Left hindlimb (tissue), 1 donor: ENCODE measurements at places on chromosomes 7 and 10.
A peak's percentile ranks its signal among the peaks of the same experiment; 100 is the strongest.

DNA sequence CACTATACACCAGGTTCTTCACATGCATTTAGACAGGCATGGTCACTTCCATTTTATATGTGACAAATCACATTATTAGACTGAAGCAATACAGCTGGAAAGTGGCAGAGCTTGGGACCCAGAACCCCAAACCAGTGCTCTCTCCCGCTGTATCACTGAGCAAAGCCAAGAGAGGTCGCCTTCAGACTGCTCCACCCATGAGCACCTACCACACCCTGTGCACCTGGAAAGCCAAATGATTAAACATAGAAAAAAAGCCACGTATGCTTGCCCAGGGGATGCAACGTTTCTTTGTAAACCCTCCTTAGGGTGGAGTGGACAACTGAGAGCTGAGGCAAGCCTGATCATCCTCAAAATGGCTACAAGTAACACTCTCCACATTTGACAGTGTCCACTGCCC is 72.5 kb downstream of the CCDC6 start:
- DNase-seq: no peak

- no peak for DNase-seq
Measured at GRCh38 chr10:130630135-130630534, 493.9 kb downstream of the GLRX3 start.

DNA sequence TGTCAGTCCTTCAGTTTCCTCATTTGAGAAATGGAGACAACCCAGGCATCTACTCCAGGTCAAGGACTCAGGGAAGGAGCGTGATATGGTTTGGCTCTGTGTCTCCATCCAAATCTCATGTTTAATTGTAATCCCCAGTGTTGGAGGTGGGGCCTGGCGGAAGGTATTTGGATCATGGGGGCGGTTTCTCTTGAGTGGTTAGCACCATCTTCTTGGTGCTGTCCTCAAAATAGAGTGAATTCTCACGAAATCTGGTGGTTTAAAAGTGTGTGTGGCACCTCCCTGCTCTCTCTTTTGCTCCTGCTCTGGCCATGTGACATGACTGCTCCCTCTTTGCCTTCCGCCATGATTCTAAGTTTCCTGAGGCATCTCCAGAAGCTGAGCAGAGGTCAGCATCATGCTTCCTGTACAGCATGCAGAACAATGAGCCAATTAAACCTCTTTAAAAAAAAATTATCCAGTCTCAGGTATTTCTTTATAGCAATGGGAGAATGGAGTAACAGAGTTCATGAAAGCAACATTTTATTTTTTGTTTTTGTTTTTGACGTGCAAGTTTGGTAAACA is 30.0 kb downstream of the ARHGAP22 start:
- DNase-seq: no peak

- DNase-seq: peak; percentile 65
Measured at GRCh38 chr10:35379226-35380137, 43.2 kb downstream of the CCNY start.

DNA sequence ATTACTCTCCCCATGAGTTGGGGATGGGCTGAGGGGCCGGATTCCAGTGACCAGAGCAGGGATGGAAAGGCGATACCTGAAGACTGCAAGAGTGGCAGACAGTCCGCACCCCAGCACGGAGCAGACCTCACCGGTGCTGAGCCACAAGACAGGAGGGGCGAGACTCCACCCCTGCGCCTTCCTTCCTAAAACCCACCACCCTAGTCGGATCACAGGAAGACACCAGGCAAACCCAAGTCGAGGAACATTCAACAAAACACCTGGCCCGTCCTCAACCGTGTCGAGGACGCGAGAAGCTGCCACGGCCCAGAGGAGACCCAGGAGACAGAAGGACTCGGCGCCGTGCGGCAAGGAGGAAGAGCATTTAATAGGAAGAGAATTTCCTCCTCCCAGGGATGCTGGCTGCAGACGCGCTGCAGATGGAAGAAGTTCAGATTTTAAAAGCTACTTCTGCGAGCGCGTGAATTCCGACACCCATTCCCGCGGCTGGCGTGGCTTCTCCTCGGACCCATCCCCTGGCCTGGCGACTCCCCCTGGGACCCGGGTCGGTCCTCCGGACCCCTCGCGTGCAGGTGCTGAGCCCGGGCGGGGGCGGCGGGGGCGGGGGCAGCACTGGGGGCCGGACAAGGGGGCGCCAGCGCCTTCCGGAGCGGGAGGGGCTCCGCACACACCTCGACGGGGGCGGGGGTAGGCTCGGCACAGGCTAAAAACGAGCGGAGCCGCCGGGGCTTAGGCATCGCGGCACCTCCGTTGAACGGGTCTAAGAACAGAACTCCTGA is 563 bp upstream of the UTF1 start:
- DNase-seq: no peak

GRCh38 chr7:106862317-106863089 is 2.6 kb upstream of the PIK3CG start:
- DNase-seq: no peak

DNA sequence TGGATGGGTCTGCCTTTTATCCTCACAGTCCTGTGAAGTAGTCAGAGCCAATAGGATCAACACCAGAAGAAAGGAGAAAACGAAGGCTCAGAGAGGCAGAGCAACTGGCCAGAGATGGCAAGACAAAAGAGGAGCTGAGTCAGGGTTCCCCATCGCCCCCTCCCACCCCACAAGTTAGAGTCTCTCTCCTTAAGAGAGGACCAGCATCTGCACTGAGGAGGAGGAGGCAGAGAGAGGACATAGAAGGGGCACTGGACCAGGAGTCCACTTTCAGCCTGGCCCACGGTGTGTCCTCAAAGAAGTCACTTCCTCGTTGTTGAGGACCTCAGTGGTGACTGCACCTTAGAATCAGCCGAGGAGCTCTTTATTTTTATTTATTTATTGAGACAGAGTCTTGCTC is 11.6 kb downstream of the SPOCK2 start:
- no peak for DNase-seq

DNA sequence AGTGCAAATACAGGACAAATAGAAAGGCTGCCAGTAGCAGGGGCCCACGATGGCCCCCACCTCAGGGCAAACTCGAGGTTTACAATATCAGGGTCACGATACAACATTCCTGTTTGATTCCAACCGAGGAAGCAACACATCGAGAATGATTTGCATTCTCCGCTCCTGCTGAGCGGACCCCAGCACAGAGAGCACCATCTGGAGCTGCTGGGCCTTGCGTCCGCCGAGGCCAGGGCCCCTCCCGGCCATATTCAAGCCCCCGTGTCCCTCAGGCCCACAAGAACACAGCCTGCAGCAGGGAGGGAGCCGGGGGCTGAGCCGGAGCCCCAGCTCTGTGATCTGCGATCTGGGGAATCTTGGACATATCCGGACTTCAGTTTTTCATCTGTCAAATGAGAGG is 84.3 kb downstream of the PRKAG2 start:
- DNase-seq: no peak

- peak; percentile 47 for DNase-seq
Measured at GRCh38 chr10:55410415-55410885, 609.4 kb upstream of the PCDH15 start.

GRCh38 chr7:27101957-27102580 is 414 bp downstream of the HOXA2 start:
- peak; percentile 41 for DNase-seq

- no peak for DNase-seq
Measured at GRCh38 chr7:833601-834258, 1.5 kb downstream of the SUN1 start.

DNA sequence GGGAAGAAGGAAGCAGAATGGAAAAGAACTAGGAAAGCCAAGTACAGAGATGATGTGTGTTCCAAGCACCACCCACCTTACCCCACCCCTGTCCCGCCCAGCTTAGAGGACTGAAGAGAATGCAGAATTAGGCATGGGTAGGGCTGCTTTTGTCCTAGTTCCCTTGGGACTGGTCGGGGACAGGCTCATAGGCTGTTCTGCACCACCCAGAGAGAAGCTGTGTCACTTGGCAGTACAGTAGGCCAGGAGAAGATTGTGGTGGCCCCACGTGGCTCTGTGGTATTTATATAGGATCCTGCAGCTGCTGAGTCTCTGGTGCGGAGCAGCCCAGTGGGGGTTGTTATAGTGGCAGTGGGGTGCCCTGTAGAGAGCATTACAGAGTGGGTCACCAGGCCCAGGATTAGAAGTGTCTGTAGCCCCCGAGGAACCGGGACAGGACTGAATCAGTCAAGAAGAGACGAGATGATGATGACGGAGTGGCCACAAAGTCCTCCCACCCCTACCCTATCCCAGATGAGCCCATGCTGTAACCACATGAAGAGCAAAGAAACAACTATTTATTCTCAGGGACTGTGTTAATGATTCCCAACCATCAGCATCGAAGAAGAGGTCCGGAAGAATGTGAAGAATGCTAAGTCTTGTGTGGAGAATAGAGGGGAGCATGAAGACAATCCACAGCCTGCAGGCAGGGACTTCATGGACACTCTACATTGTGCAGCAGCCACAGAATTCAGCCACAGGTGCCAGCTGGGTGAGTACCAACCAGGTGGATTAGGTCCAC is 88.9 kb downstream of the C1GALT1 start:
- no peak for DNase-seq

GRCh38 chr10:55630491-55631056 is 730.5 kb downstream of the ZWINT start:
- DNase-seq: peak; percentile 39

- no peak for DNase-seq
Measured at GRCh38 chr7:151381348-151382078, 28.3 kb downstream of the WDR86 start.

DNA sequence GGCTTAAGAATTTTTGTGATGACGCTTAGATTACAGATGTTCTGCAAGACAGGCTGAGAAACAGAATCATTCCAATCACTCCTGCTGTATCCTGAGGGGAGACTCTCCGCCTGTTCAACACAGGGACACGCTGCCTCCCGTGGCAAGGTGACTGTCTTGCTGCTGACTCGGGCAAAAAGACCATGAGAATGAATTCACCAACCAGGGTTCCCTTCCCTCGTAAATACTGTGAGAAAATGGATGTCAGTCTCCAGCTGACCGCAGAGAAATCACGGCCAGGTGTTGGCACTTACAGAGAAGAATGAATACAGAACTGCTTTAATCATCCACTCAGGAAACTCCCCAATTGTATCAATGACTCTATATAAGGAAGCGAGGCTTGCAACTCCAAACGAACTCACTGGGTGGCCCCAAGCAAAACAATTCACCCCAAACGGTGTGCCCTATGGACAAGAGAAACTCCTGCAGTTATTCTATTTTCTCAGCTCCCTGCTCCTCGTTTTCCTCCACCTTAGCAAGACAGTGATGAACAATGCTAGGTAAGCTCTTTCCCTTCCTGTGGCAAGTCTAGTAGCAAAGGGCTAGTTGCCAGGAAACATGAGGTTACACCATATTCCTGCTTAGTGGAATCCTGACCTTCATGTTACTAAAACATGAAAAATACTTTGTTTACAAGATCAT is 22.8 kb downstream of the GNA12 start:
- DNase-seq: no peak

DNA sequence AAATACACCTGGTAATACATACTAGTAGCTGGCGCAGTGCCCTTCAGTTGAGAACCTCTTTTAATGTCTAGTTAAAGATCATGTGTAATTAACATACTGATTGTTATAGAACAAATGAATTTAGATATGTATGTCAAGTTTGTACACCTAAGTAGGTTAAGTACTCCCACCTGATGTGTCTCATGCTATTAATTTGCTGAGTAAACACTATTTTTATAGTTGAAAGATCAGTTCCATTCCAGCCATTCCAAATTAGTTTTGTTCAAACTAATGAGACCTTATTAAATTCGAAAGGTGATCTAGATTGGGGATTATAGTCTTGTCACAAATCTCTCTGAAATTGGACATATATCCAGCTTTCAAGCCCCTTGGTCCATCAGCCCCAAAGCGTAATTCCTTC is 710.0 kb downstream of the LRMDA start:
- DNase-seq: no peak

DNA sequence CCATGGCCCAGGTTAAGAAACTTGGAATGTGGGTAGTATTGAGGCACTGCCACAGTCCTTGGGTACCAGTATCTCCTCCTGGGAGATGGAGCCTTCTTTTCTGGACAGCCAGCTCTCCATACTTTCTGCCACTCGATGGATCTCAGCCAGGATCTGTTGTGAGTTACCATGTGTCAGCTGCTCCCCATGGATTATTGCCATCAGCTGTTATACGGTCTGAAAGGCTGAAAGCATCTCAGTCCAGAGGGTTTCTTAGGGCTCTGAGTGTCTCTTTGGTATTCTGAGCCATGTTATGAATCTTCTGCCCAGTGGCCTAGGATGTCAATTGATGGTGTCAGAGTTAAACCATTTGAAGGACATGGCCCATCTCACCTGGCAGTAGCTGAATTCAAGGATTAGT is 197.5 kb downstream of the C7orf25 start:
- DNase-seq: no peak

DNA sequence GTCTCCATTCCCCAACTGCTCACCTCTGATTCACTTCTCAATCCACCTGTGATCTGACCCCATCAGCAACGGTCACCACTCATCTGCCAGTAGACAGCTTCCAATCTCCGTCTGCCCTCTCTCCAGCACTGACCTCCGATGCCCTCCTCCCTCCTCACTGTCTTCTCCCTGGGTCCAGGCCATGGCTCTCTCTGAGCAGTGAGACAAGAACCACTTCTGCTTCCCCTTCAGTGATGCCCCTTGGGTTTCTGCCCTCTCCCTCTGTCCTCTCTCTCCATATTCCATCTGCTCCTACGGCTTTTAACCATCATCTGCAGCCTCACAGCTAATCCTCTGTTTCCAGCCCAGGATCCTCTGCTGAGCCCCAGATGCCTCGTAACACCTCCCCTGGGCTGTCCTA is 55.5 kb upstream of the OPALIN start:
- DNase-seq: no peak

DNA sequence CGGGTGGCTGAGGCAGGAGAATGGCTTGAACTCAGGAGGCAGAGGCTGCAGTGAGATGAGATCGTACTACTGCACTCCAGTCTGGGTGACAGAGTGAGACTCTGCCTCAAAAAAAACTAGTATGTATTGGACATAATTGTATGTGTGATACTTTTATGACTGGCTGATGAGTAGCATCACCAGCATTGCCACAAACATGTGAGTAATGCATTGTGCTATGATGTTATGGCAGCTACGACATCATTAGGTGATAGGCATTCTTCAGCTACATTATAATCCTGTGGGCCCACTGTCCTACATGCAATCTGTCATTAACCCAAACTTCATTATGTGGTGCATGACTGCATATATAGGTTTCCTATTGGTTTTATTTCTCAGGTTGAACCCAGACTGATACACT is 352.4 kb downstream of the GALNT17 start:
- no peak for DNase-seq

DNA sequence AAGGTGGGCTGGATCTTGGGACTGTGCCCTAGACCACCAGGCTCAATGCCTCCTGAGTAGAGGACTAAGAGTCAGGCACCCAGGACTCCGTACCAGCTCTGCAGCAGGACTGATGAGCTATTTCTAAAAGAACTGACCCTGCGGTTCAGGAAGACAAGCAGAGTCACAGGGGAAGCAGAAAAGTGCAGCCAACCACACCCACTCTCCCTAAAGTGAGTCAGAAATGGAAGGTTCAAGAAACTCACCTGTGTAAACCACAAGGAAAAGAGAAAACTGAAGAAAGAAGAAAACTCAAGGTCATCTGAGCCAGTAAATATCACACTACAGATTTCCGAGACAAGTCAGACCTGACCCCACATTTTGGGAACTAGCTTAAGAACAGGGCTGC is 2.5 kb downstream of the PARP12 start:
- DNase-seq: no peak
